ENCODE measurements at places on chromosomes 13 and 19.
A peak's percentile ranks its signal among the peaks of the same experiment; 100 is the strongest.

- no peak for DNase-seq
Observed at GRCh38 chr13:92303428-92303827, 905.0 kb downstream of the GPC5 start.

GRCh38 chr19:2330255-2330631, 1.8 kb downstream of the SPPL2B start:
- DNase-seq = no peak

GRCh38 chr19:19361075-19361594, 40.5 kb downstream of the MAU2 start:
- peak; percentile 66 for DNase-seq

- no peak for DNase-seq
Observed at GRCh38 chr13:34020388-34020787, 202.4 kb downstream of the RFC3 start.

GRCh38 chr19:2575734-2576481, 100.0 kb downstream of the GADD45B start:
- no peak for DNase-seq

DNA sequence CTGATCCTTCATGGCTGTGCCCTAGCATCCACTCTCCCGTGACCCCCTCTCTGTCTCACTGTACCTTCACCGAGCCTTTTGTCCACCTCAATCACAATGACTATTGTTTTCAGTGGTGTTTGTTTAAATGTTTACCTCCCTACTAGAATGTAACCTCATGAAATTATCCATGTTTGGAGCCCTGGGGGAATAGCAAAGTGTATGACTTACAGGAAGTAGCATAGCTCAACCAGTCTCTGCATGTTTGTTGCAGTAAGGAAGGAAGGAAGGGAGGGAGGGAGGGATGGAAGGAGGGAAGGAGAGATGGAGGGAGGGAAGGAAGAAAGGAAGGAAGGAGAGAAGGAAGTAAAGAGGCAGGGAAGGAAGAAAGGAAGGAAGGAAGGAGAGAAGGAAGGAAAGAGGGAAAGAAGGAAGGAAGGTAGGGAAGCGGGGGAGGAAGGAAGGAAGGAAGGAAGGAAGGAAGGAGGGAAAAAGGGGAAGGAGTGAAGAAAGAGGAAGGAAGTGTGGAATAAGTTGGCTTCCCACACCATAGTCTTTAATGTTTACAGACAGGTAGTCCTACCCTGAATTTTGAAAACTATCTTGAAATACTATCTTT, 421.4 kb downstream of the COG6 start:
- no peak for DNase-seq

GRCh38 chr13:100532836-100533435, 55.7 kb downstream of the GGACT start:
- DNase-seq = no peak

- no peak for DNase-seq
Observed at GRCh38 chr13:80633251-80633650, 292.3 kb upstream of the SPRY2 start.

DNA sequence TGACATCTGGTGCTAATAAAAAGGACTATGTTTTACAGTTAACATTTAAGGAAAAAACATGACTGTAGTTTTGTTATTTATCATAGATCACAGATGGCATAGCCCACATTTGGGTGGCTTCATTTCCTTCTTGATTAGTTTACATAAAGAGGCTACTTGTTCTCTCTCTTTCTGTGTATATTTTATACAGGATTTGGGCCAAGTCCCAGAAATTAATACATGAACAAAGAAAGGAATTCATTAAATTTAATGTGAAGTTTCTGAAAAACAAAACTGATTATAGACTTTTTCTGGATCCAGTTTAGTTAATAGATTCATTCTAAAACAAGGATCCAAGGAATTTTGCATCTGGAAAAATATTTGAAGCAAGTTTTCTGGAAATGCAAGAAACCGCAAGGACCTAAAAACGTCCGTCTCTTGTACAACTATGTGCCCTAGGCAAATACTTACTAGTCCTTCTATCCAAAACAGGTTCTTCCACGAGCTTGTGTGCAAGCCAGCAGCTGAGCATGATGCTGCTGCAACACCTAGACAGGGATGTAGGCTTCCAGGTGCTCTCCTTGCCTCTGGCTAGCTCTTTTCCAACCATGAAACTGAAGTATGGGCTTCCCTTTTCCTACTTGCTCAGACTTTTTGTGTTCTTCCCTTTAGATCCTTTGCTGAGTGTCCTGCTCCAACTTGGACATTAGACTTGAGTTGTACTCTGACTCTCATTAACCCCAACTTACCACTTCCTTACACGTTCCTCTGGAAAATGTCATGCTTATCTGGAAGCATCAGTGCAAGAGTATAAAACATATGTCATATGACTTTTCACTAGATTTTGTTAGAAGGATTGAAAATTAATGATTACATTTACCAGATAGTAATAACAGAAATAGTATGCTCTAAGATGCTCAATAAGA, 161.5 kb upstream of the STARD13 start:
- no peak for DNase-seq

GRCh38 chr13:105033999-105034398, 1501.5 kb downstream of the EFNB2 start:
- DNase-seq = no peak

DNA sequence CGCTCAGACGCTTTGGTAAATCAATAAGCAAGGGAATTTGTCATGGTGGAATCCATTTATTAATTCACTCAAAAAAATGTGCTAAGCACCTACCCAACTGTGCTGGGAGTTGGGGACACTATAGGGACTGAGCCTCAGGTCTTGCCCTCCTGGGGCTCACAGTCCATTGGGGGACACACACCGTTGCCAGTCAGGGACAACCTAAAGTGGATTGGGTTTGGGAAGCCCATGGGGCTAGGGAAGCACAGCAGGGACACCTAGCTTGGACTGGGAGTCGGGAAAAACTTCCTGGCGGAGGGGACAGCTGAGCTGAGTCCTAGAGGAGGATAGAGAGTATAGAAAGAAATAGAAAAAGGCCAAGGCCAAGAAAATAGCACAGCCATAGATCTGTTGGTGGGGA, 8.5 kb downstream of the FOSB start:
- DNase-seq = no peak

GRCh38 chr19:1864480-1865171, 1.2 kb upstream of the KLF16 start:
- no peak for DNase-seq

DNA sequence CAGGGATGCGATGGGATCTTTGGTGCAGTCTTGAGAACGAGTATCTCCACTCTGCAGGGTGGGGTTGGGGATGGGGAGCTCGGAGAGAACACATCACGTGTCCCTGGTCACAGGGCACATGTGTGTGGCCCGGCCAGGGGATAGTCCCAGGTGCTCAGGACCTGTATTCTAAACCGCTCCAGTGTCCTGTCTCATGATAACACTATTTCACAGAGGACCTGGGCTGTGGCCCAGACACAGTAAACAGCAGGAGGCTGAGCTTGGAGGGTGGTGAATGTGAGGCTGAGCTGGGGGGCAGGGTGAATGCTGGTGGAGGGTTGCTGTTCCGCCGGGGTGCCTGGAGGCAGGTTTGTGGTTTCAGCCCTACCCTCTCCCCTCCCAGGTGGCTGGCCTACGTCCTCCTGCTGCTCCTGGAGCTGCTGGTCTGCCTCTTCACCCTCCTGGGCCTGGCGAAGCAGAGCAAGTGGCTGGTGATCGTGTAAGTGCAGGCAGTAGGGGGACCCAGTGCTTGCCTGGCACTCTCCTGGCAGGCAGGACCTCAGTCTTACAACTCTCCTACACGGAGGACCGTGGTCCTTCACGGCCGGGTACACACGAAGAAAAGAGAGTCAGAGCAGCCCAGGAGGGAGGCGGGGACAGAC, 11.1 kb downstream of the TTYH1 start:
- DNase-seq = peak; percentile 11

GRCh38 chr13:38758277-38758676, 71.4 kb downstream of the FREM2 start:
- no peak for DNase-seq

- peak; percentile 82 for DNase-seq
Observed at GRCh38 chr19:17687857-17688784, at the start of gene UNC13A. UNC13A (minus strand) TSS chr19:17688354; CDS start chr19:17688199, 155 bp downstream.

- no peak for DNase-seq
Observed at GRCh38 chr13:19061278-19061677, 120.3 kb downstream of the TUBA3C start.

- DNase-seq = no peak
Observed at GRCh38 chr13:76799696-76800095, 86.5 kb downstream of the KCTD12 start.

DNA sequence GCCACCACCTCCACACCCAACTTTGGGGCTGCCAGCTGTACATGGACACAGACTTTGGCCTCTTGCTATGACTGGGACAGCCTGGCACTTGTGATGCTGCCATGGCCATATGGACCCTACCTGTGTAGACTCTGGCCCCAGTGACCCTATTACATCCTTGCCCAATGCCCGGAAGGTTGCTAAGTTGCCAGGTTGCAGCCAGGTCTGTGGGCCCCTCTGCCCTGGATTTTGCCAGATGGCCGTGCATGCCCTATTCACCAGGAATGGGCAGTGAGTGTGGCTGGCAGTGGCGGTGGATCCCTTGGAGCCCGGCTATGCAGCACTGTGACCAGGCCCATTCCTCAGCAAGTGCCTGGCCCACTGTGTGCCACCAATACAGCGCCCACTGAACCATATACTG, 8.9 kb upstream of the SDHAF1 start:
- DNase-seq = no peak

DNA sequence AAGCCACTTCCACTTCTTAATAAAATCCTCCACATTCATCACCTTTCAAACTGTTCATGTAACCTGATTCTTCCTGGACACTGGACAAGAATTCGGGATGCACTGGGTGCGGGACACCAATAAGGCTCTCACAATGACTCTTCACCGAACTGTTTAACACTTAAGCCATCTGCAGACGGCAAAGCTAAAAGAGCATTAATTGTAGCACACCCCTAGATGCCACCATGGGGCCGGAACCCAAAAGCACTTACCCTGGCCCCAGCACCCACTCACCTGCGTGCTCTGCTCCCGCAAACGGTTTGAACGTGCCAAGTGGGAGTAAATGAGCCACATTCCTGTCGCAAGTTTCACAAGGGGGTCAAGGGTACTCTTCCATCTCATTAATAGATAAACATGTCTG, 254.3 kb upstream of the PRR20A start:
- no peak for DNase-seq

DNA sequence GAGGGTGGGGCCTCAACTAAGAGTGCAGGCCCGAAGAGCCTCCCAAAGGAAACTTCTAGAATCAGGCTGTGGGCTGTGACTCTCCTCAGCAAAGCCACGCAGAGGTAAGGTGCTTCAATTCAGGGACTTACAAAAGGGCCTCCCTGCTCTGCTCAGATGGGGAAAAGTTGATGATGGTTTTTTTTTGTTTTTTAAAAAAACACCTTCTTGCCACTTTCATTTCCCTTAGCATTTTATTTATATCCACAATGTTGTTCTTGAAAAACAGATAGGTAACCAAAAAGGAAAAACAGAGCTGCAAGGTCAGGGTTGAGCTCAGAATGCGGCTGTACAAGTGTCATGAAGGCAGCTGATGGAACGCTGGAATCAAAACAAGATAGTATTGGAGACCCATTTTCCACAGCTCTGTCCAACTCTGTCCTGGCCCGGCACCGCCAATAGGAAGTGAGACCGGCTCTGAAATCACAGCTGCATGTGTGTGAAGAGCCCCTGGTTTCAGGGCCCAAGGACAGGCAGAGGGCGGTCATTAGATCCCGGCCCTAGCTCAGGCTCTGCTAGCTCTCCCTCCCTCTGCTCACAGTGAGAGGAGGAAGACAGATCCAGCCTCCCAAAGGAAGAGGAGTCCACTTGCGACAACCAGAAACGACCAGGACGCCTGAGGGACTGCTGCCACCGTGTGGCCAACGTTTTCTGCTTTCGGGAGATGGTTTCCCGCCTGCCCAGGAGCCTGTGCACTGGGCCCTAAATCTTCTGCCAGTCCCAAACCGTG, 58.3 kb downstream of the KLF2 start:
- DNase-seq = peak; percentile 55

GRCh38 chr19:16649734-16650133, 10.2 kb downstream of the SMIM7 start:
- no peak for DNase-seq

DNA sequence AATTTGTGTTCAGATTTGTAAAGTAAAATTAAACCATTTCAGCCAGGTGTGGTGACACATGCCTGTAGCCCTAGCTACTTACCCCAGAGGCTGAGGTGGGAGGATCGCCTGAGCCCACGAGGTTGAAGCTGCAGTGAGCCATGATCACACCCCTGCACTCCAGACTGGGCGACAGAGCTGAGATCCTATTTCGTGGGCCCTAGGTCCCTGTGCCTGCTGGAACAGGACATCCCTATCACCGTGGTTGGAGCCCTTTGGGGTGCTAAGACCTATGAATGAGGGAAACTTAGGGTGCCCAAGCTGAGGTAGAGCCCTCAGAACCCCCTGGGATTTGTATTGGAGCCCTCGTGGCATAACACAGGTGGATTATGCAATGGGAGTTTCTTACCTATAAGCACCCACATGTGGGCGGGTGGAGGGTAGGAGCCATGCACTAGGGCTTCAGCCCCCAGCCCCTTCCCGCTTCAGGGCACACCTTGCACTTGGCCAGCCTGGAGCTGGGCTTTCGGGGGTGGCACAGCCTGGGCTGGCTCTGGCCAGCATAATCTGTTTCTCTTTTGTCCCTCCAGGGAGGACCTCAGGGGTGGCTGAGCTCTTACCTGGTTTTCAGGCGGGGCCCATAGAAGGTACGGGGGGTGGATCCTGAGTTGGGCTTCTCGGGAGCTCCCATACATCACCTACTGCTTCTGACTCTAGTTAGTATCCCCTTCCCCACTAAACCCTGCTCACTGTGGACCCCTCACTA, 7.2 kb upstream of the USF2 start:
- no peak for DNase-seq

DNA sequence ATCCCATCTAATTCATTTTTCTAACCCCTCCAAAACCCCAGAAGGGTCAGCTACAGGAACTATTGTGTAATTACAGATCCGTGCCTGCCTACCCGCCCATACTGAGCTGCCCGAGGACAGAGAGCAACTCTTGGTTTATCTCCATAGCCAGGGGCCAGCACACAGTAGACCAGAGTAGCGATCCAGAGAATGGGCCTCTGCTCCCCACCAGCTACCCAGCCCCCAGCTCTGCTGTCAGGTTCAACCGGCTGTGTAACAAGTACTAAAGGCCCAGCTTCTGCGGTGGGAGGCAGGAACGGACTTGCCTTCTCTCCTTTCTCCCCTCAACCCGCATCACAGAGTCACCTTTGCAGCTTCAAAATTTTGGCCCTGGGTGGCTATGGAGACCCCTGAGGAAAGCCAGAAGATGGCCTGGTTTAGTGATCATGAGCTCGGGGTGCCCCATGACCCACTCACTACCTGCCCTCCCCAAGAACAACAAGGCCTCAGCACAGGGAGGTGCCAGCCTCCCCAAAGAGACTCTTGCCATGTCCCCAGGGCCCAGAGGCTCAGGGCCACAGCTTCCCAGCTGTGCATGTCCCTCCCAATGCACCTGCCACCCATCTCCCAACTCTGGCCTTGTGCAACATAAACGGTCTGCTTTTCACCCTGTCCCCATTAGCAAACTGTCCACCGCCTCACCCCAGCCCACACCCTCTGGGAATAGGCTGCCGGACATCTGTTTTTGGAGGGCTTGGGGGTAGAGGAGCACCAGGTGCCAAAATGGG, 5.7 kb downstream of the CALM3 start:
- peak; percentile 8 for DNase-seq
